Stimulated activated CD4-positive, alpha-beta T cell treated with anti-CD3 and anti-CD28 coated beads, Interleukin-4, amount 100 ng/mL, for 1 hour (primary cell): ENCODE measurements at places on chromosomes 1 and 21.

GRCh38 chr1:207858281-207858680 is 52.6 kb downstream of the CD34 start:
- no peak for DNase-seq

- DNase-seq, result peak; percentile 2
Observed at GRCh38 chr21:20997311-20997635, 936 bp upstream of the NCAM2 start.

- no peak for DNase-seq
Observed at GRCh38 chr21:30072496-30072895, 94.1 kb downstream of the CLDN17 start.

DNA sequence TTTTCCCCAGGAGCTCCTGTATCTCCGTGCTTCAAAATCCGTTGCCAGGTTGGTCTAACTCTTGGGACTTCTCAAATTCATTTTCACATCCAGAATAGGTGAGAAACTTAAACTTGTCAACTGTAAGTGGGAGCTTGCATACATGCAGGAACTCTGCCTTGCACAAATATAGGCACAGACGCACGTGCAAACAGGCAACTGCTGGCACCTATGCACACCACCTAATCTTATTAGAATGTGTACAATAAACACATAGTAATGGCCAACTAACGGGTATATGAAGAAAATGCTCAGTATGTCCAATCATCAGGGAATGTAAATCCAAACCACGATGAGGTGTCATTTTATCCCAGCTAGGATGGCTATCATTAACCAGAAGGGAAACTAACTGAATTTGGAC is 22.6 kb upstream of the FCGR2A start:
- DNase-seq, result no peak

DNA sequence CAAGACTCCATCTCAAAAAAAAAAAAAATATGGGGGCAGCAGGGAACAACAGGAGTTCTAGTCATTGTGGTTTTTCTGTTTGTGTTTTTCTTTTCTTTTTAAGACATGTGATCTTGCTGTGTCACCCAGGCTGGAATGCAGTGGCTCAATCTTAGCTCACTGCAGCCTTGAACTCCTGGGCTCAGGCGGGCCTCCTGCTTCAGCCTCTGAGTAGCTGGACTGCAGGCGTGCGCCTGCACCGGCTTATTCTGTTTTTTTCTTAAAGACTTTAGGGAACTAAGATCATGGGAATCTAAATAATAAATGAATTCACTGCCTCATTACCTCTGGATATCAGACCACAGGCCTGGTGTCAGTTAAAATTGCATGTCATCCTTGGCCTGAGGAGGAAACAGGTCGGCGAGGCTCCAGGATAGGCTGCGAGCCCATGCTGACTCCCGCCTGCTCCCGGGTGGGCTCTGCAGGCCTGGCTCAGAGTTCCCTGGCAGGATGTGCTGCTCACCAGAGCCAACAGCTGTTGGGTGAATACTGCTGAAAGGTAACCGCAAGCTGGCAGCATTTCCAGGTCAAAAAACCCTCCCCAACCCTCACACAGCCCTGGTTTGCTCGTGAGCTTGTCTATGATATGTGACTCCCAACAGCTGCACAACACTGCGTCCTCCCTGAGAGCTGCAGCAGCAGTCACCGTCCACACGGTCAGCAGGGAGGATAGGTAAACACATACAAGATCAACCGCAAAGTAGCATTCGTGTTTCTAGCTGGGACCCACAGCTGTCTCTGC is 58.1 kb downstream of the SCCPDH start:
- no peak for DNase-seq

DNA sequence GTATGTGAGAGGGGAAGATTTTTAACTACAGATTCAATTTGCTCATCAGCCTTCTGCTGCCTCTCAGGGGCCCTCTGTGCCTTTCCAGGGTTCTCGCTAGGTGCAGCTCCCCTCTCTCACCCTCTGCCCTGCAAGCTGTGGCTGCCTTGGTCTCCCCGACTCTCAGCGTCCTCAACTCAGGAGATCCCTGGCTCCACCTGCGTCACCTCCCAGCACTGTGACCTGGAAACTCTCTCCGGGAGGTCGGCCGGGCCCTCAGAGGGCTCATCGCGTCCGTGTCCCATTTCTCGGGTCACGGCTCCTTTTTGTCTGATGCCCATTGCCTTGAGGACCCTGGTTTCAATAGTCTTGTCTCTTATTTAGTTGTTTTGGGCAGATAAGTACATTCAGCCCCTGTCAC is 63.5 kb upstream of the ADARB1 start:
- no peak for DNase-seq

- no peak for DNase-seq
Observed at GRCh38 chr1:27267153-27267552, 32.7 kb downstream of the WDTC1 start.

- no peak for DNase-seq
Observed at GRCh38 chr21:37153935-37154350, 80.9 kb downstream of the TTC3 start.

- no peak for DNase-seq
Observed at GRCh38 chr1:202843081-202843480, 32.3 kb downstream of the PCAT6 start.

GRCh38 chr1:245599371-245600174 is 444.8 kb downstream of the KIF26B start:
- DNase-seq, result no peak

DNA sequence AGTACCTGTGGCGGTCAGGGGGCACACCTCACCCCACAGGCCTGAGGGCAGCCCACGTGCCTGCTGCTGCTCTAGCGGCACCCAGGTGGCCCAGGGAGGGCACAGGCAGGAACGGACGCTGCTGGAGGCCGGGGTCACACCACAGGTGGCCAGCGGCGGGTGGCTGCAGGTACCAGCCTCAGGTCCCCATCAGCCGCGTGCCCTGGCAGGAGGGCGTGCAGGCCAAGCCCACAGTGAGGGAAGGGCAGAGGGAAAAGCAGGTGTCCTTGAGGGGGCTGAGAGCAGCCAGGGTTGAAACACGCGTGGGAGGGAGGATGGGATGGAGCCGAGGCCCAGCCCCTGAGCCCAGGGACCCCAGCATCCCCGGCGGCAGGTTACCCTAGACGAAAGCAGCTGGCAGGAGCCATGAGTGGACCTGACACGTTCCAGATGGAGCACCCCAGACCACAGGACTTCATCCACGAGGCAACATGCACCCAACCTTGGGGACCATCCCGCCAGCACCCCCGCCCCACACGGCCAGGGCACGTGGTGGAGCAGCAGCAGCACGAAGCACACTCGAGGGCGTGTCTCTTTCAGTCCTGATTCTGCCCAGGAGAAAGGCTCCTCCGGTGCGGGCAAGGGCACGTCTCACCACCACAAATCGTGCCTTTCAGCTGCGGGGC is 3.7 kb downstream of the SLC19A1 start:
- DNase-seq, result no peak

- no peak for DNase-seq
Observed at GRCh38 chr1:211731456-211732292, 56.3 kb upstream of the NEK2 start.

GRCh38 chr1:238487931-238488330 is 597.2 kb upstream of the ZP4 start:
- no peak for DNase-seq

- no peak for DNase-seq
Observed at GRCh38 chr1:216935901-216936300, 212.7 kb upstream of the ESRRG start.

- no peak for DNase-seq
Observed at GRCh38 chr1:187588917-187589316, 760.2 kb downstream of the PLA2G4A start.

GRCh38 chr1:39394059-39394458 is 97.4 kb upstream of the BMP8A start:
- DNase-seq, result no peak

DNA sequence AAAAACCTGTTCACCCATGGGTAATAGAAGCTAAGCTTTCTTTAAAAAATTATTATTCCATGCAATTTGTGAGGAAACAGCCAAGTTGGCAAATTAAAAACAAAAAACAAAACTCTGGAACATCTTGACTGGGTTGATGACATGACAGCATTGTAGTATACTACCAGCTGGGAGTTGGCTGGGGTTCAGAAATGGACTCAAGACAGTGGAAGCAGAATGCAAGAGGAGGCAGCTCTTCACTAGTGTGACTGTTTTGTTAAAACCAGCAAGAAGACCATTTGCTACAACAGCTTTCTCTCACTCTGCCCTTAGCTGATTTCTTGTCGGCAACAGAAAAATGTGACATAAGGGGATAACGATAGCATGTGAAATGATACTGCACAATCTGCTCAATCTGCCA is 1298.9 kb upstream of the ADGRL4 start:
- no peak for DNase-seq

DNA sequence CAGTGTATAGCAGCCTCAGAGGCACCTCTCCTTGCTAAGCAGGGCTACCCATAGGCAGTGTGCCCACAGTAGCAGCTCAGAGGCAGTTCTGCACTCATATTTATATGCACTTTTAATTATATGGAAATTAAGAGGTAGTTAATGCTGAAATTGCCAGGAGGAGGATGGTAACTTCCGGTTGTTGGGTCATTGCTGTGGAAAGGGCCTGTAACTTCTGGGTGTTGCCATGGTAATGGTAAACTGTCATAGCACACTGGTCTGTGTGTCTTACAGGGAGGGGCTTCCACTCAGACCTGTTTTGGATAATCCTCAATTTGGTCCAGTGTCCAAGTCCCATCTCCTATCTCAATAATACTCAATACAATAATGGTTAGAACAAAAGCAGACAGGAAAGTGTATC is 7.6 kb downstream of the CFH start:
- no peak for DNase-seq

DNA sequence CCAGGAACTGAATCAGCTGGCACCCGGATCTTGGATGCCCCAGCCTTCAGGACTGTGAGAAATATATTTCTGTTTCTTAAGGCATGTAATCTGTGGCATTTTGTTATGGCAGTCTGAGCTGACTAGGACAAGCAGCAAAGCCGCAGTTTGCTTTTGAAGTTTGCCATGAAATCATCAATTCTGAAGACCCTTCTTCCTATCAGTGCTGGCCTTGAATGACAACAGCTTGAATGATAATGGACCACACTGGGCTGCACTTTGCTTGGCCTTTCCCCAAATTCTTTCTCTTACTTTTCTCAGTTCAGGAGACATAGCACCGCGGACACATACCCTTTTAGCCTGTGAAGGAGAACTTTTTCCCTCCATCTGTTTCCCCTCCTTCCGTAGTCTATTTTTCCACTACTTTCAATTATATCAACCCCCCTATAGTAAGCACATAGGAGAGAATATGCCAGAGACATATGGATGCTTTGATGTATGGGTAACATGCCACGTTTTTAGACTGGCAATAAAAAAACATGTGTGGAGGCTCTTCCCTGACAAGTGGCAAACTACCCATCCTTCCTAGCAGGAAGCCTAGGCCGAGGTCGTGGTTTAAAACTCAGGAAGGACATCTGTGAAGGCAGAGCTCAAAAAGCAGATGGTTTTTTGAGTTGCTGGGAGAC is 42.9 kb downstream of the HLX start:
- DNase-seq, result no peak

GRCh38 chr1:67803380-67804279 is 29.6 kb downstream of the GNG12 start:
- no peak for DNase-seq

- DNase-seq, result no peak
Observed at GRCh38 chr1:37064039-37064438, 29.7 kb upstream of the GRIK3 start.
